ENCODE measurements at places on chromosomes 3 and 15.

DNA sequence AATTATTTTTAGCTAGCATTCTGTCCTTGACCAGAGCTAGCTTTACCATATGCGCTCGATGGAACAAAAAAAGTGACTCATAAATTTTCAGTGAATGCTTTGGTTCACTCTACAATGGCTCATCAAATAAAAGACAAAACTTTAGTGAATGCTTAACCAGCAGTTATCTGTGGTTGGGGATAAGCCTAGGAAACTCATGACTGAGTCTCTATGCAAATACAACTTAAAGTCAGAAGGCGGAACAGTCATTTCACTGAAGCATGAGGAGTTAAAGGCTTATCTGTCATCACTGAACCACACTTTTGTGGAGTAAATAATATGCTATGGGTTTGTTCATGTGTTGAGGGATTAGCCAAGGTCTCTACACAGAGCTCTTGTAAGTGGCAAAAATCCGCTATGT, 308.4 kb downstream of the SQOR start:
- no peak for DNase-seq

DNA sequence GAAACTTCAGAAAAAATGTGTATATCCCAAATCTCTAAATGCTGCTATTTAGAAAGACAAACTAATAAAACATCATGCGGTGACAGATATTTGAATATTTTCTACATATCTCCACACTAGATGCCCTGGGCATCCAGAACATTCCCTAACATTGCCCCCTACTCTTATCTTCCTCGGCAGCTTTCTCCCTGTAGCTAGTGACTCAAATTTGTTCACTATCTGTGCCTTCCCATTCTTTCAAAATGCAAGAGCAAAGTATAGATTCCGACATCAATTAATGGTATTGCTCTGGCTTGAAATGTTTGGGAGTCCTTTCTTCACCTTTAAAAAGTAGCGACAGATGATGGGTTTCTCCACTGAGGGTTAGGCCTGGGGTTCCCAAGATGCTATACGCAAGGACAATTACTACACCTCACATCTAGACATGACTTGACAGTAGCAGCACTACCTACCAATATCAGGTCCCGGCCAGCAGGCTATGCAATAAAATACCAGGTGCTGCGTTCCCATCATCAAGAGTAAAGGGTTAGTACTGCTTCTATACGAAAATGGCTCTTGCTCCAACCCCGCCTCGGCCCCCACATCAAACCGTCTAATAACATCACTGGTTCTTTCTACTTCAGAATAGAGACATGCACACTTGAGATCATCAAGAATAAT, 631 bp downstream of the UBR1 start:
- no peak for DNase-seq

DNA sequence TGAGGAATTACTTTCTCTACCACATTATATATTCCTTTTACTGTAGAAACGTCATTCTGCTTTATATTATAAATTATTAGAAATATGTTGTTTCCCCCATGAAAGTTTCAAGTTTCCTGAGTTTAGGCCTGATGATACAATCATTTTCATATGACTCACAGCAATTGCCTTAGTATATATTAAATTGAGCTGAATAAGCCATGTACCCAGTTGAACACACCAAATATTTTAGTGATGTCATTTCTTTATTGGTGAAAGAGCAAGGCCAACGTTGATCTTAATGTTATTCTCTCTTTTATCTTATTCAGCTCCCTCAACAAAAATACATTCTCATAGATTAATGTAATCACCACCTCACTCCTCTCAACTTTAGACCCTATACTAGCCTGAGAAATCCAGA, 30.8 kb downstream of the B3GNT5 start:
- DNase-seq = no peak

DNA sequence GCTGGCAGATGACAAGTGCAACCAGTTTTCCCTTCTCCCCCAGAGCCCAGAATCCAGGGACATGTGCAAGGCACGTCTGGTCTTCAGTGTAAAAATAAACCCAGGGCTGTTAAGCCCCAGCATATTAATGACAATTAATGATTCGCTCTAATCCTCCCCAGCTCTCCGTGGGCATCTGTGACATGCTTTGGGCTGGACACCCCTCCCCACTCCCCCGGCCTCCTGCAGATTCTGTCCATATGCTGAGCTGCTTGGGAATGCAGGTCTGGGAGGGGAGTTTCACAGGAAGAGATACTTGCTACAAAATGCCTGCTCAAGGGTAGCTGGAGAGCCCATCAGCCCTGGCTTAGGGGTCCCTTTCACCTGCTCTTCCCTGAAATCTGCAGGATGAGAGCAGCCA, 43.0 kb upstream of the NTRK3 start:
- DNase-seq = no peak

DNA sequence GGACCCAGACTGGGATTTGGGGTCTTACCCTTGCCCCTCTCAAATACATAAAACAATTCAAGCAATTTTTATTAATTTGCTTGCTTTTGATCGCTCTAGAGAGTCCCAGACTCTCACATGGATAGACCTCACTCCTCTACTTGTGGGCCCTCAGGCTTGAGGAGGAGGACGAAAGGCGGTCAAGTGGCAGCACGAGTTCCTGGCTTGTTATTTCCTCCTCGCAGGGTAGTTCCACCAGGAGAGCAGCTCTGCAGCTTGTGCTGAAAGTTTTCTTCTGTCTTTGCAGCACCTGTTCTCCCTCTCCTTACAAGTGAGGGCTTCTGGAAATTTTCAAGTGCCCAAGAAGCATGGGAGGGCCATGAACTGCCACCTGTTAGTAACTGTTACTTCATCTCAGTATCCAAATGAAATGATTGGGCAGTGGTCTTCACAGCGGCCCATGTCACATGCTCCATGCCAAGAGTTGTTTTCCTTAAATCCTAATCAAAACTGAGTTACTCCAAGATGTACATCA, 22.7 kb downstream of the ABI3BP start:
- DNase-seq = no peak

DNA sequence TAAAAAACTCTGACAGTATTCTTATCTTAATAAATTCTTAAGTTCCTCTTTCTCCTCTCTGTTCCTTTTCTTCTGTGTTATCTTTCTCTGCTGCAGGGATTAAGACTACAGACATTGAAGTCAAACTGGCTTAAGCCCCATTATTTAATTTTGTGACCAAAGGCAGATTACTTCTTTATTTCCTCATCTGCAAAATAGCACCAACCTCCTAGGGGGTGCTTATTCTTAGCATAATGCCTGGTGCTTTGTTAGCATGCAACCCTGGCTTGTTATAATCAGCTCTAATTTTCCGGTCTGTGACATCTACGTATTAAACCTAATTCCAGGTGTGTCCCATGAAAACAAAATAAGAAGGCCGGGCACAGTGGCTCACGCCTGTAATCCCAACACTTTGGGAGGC, 23.8 kb downstream of the SEMA6D start:
- no peak for DNase-seq

DNA sequence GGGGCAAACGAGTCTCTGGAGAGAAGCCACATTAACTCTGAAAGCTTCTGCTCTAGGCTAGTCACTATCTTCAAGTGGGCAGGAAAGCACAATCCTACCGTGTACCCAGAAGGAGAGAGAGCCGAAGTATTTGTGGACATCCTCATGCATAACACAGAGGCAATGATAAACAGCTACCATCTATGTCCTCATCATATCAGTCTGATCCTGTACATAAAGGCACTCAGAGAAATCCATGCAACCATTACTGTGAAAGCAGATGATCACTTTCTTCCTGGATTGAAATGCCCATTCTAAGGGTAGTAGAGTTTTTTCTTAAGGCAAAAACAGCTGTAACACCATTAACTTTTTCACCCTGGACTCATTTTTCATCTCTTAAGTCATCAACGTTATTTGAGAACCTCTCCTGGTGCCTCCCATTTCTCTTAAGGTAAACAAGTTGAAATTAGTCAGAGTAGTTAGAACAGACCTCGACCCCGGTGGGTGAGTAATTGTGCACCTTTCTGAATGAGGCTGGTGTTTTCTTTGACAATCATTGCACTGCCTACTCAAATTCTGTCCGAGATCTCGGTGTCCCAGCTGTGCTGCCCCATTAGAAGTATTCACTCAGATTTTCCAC, 327.4 kb downstream of the SHQ1 start:
- no peak for DNase-seq

GRCh38 chr15:100941536-100941935, 22.4 kb downstream of the LRRK1 start:
- no peak for DNase-seq

- DNase-seq = no peak
Measured at GRCh38 chr3:125003859-125004595, 51.8 kb downstream of the HEG1 start.

DNA sequence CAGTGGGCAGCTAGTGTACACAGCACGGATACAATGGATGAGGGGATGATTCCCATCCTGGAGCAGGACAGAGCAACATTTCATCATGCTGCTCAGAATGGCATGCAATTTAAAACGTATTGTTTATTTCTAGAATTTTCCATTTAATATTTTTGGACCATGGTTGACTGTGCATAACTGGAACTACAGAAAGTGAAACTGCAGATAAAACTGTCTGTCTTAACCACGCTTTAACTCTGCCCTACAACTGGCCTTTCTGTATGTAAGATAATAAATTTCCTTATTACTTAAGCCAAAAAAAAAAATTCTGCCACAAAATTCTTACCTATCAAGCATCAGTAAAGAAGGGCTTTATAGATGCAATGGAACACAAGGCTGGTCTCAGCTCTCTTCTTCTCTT, 33.4 kb downstream of the AP3S2 start:
- DNase-seq = no peak

DNA sequence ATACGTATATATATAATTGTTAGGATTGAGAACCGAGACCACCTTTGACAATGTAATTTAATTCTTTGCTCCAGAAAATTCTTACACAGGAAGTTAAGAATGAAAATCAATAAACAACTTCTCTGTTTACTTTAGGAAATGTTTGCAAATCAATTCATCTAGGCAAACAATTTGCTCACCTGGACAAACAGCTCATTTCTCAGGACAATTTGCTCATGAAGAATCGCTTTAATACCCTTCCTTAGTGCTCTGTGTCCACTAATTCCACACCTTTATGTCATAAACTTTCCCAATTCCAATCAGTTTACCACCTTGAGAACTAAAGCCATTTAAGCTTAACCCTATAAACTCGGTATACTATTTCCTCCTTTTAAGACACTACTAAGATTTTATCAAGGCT, 292.2 kb downstream of the BCHE start:
- DNase-seq = no peak

DNA sequence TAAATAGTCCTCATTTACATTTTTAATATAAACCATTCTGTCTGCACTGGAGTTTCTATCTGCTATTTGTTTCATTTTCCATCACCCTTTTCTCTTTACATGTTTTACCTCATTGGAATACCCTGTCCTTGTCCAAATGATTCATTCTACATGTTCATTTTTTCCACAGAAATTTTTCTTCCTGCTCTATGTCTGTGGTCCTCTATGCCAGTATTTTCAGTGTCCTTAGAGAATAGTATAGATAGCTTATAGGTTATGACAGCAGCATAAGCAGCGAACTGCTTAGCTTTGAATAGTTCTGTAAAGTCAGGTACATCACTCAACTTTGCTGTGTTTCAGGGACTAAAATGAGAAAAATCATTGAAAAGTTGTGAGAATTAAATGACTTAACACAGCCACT, 742.3 kb upstream of the CBLB start:
- no peak for DNase-seq

DNA sequence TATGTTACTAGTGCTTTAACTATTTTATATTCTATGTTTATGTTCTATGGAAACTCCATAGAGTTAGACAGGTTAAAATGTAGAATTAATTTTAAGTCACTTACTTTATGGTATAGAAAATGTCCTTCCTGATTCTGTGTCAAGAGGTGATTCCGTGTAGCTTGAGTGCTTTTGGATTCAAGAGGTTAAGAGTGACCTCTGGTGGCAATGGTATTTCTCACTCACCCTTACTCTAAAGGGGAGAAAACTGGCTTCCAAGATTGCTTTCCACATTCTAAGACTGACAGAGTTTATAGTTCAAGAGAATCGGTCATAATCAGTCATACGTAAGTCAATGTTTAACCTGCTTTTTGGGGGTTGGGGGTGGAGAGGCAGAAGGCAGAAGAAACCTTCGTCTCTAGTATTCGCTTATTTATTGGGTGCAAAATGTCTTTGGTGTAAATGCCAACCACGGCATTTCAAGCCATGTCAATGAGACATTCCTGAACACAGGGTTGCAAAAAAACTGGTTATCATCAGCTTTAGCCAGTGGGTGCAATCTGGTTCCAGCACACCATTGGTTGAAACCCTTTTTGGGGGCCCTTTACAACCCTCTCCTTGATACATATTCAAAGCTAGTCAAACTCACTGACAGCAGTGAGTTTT, 92.0 kb upstream of the VGLL3 start:
- DNase-seq = peak; percentile 65

- no peak for DNase-seq
Measured at GRCh38 chr3:78734048-78734637, 1033.7 kb downstream of the ROBO1 start.

DNA sequence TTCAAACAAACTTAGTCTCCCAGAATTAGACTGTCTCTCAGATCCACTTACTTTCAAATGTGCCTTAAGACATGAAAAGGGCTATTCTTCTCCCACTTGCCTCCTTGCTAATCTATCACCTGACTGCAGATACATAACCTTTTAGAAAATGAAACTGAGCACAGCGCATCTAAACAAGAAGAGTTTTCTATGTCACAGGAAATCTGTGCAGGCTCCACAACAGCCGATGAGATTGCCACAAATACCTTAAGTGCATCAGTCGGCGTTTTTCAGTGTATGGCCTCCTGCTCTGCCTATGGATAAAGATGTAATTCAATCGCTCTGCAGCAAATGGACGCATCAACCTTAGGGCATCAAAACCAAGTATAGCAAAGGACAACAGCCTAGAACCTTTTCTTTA, 544.2 kb downstream of the FOXP1 start:
- no peak for DNase-seq

DNA sequence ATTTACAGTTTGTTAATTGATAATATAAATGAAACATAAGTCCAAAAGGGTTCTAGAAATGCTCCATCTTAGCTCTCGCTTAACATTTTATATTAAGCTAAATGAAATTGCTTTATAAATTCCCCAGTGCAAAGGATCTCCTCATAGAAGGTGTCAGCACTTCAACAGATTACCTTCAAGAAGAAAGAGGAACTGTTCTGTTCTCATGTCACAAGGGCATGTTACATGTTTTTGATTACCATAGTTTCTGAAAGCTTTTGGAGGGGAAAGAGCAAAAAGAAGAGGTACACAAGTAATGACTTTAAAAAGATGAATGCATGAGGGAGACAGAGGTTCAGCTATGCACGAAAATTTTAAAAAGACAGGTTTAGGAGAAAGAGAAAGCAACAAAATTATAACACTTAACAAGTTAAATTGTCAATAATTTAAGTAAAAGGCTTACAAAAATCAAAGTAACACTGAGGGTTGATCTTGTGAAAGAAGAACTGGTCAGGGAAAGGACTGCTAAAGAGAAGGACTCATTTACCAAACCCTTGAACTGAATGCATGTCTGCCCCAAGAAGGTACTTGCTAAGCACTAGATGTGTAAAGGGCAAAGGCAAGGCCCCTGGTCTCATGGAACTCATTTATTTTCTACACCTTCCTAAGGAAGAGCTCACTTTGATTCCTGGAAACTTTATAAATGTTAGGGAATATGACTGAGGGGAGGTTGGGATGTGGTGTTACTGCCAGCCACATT, 45.1 kb downstream of the CCDC191 start:
- DNase-seq = peak; percentile 33
